ENCODE measurements at places on chromosomes 13 and 19.

- no peak for DNase-seq
These were observed 16.3 kb downstream of the NEK5 start for GRCh38 chr13:52112591-52112990.

DNA sequence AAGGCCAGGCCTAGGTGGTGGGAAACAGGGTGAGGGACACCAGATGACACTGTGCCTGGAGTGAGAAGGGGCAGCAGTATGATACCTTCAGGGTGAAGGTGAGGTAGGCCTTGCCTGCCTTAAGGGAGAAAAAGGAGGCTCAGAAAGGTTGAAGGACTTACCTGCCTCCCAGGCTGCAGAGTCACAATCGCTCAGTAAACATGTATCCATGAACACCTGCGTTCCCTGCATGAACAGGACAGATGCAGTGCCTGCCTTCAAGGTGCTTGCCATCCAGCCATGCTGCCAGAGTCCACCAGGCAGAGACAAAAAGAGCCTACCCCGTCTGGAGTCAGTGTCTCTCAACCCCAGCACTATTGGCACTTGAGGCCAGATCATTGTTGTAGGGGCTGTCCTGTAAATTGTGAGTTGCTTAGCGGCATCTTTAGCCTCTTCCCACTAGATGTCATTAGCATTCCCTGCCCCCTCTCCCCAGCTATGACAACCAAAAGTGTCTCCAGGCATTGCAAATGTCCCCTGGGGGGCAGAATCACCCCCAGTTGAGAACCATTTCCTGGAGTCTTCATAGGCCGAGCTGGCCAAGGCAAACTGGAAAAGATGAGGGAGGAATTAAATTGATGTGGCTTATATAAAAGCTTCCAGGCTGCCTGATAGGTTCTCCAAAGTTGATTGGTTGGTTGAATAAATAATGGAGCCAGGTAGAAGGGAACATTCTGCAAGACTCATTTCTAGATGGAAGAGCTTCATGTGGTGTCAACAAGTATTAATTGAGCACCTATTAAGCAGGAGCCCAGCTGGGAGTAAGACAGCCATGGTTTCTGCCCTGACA, 1.7 kb downstream of the MAP3K10 start:
- DNase-seq, result no peak

DNA sequence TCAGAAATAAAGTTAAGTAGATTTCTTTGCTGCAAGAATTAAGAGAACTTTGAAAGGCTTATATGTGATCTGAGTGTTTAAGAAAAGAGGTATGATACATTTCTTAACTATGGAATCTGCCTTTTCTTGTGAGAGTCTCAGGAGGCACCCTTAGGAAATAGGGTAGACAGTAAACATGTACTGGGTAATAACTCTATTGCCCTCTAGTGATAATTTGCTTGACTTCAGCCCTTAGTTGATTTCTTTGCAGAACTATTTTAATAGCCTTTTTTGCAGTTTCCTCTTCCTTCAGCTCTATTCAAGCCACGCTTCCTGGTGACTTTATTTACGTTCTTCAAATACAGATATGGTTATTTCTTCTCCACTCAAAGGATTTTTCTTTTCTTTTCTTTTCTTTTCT, 37.0 kb upstream of the CCNA1 start:
- DNase-seq, result no peak

DNA sequence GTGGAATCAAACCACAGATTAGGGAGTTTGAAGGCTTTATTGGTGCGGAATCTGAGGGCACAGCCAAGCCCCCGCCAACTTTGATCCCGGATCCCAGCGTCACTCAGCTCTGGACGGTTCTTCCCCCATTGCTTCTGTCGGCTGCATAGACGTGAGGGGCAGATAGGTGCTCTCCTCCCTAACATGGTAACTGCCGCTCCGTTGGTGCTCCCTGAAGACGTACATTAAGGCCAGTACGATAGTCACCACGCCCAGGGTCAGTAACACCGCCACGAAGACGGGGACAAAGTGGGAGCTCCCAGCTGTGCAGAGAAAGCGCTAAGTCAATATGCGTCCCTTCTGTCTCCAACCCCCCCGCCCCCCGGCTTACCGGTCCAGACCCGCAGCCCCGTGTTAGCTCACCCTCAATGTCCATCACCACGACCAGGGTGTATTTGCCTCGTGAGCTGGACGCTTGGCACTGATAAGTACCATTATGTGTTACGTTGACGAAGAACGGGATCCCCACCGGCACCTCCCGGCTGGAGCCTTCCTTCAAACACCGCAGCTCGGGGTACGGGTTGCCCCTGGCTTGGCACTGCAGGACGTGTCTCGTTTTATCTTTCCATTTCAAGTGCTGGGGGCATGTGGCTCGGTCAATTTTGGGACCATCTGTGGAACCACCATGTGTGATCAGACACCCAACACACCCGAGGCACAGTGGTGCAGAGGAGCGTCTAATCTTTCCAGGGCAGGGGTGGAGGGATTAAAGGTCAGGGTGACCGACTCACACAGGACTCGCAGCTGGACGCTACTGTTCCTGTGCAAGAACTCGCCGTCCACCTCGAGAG, 644 bp upstream of the RAVER1 start:
- DNase-seq, result no peak

GRCh38 chr19:38692458-38693379, 45.3 kb downstream of the ACTN4 start:
- no peak for DNase-seq

DNA sequence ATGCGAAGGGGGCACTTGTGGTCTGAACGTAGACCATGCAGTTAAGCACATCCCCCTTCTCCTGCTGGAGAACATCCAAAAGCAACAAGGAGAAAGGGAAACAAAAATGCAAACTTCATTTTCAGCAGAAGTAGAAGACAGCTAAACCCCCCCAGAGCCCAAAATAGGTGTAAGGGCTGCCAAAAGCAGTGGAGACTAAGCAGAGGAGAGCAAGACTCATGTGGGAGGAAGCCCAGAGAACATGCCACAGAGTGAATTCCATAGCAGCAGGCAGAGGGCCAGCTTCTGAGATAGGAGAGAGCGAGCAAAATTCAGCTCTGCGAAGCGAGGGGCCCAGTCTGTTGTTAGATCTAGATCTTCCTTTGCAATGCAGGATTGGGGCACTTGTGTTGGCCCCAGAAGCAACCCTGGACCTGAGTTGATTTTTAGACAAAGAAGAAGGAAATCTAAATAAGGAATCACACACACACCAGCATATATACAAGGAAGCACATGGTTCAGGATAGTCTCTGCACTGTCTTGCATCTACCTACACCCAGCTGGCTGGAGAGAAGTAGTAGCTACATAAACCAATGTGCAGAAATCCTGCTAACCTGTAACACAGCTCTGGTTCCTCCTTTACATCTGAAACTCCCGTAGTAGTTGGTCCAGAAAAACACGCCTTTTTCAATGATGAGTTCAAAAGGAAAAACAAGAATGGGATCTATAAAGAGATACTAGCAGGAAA, 199.6 kb downstream of the SPRY2 start:
- DNase-seq, result no peak

- DNase-seq, result no peak
These were observed 12.8 kb downstream of the SHC2 start for GRCh38 chr19:447816-448560.

DNA sequence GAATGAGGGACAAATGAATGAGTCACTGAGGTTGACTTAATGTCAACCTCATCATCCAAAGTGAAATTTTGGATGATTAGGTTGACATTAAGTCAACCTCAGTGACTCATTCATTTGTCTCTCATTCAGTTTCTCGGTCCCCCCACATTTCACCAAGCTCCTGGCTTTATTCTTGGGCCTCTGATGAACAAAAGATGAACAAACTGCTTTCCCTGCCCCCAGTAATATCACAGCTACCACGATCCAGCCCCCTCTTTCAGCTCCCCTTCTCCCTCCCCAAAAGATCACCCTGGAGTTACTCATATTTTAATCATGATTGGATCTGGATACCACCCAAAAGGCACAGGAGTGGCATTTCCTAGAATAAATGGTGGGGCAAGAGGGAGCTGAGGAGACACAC, 10.8 kb downstream of the CEACAM18 start:
- DNase-seq, result no peak

DNA sequence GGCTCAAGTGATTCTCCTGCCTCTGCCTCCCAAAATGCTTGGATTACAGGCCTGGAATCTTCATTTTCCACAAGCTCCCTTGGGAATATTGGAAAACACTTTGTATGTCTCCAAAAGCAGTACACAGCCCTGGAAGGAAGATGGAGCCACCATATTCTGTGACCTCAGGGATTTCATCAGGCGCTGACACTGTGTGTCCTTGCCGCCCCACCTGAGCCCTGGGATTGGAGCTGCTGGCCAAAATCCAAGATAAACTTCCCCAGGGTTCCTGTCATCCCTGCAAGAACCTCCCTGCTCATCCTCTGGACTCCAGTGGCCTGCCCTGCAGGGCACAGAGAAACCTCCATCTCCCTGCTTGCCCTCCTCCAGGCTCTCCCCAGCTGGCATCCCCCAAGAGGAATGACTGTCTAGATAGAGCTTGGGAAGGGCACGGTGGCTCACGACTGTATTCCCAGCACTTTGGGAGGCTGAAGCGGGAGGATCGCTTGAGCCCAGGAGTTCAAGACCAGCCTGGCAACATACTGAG, 1.3 kb upstream of the GNG7 start:
- DNase-seq, result no peak

DNA sequence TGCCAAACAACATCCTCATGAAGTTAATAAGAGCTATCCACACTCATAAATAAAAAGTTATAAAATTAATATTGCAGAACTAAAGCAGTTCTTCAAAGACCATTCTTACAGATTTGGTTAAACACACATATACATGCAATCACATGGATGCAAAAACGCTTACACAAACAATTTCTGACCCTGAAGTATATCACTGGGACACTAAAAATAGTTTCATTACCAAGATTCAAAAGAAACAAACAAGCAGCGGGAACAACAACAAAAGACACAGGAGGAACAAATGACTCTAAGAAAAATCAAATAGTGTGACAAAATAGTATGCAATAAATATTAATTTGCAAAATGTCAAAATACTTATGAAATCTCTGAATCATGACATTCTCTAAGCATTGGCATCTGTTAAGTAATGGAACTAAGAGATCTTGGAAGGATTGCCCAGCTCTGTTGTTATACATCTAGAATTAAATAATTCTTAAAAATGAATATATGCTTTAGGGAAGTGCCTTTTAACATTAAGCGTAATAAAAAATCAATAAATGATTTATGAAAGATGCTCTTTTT, 132.2 kb downstream of the PCDH9 start:
- DNase-seq, result no peak

DNA sequence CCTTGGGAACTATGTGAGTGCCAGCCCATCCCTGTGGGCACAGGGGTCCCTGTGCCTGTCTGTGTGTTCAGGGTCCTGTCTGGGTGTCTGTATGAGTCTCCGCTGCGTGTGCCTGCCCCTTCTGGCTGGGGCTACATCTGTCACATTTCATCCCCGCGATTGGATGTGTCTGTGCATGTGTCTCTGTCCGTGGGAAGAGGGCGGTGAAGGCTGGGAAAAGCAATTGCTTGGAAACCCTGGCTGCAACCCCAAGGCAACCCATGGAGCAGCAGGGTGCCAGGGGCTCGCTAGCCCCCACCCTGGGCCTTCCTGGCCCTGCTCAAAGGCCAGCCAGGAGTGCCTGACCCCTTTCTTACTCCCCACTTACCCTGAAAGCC, 1.4 kb downstream of the MAG start:
- no peak for DNase-seq

DNA sequence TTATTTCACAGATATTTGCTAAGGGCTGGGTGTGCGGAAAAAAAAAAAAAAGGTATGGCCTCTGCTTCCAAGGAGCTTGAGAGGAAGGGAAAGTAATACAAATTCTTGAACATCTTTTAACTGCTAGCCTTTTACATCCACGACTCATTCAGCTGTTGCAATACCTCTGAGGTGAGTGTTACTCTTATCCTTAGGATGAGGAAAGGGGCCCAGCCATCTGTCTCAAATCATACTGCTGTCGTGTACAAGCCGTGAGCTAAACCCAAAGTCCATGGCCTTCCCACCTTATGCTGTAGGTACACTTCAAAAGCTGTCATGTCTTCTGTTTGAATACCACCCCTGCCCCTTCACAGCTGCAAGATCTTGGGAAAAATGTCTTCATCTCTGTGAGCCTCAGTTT, 146.8 kb downstream of the KCNRG start:
- no peak for DNase-seq

GRCh38 chr19:8109890-8110662, 39.3 kb downstream of the FBN3 start:
- no peak for DNase-seq

DNA sequence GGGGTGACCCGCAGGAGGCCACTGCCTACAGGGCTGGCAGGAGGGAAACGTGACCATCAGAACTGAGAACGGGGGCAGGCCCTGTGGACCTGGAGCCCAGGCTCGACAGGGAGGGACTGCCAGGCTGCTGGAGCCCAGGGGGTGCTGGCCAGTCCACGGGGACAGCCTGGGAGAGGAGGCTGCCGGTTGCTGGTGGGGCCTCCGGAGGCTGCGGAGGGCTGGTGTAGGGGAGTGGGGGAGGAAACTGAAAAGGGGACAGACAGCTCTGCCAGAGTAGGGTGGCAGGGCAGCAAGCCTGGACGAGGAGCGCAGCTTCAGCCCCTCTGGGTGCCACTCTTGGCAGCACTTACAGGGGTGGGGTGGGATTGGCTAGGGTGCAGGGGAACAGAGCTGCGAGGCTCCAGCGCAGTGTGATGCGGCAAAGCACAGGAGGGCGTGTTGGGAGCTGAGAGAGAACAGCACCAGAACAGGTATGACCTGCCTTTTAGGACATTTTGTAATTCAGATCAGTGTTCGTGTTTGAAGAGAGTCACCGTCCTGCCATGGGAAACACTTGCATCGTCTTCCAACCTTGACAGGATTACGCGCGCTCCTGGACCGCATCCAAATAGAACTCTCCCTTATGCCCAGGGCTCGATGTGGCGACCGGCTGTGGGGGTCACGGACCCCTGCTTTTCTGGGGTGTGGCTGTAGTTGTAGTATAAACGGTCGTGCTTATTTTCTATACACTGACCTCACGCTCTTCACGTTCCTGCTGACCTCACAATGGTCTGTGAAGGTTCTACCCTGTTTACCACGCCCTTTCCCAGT, 19.9 kb upstream of the ARHGEF7 start:
- no peak for DNase-seq

- DNase-seq, result no peak
These were observed 49.7 kb downstream of the ESD start for GRCh38 chr13:46747031-46747820.

GRCh38 chr13:43805681-43806128, 18.9 kb upstream of the ENOX1 start:
- no peak for DNase-seq

- DNase-seq, result no peak
These were observed 117.7 kb downstream of the KCNRG start for GRCh38 chr13:50132904-50133357.

DNA sequence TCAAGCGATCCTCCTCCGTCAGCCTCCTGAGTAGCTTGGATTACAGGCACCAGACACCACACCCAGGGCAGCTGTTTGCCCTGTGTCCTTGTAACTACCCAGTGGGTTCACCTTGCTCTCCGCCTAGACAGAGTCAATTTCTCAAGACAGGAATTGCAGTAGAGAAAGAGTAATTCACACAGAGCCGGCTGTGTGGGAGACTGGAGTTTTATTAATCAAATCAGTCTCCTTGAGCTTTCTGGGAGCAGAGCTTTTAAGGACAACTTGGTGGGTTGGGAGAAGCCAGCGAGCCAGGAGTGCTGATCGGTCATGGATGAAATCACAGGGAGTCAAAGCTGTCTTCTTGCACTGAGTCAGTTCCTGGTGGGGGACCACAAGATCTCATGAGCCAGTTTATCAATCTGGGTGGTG, 20.6 kb upstream of the ADGRE1 start:
- DNase-seq, result no peak

GRCh38 chr19:15138427-15138826, 31.2 kb downstream of the SYDE1 start:
- no peak for DNase-seq

Data from stimulated activated effector memory CD8-positive, alpha-beta T cell treated with anti-CD3 and anti-CD28 coated beads, Interleukin-12 subunit alpha, Interleukin-12 subunit beta, amount 100 ng/mL, for 72 hours (primary cell).